ENCODE measurements at places on chromosomes 7 and 10. TPM values are rescaled to one million over a fixed set of nuclear protein-coding genes. Genes with fewer than 3 reads are reported as not detected.

DNA sequence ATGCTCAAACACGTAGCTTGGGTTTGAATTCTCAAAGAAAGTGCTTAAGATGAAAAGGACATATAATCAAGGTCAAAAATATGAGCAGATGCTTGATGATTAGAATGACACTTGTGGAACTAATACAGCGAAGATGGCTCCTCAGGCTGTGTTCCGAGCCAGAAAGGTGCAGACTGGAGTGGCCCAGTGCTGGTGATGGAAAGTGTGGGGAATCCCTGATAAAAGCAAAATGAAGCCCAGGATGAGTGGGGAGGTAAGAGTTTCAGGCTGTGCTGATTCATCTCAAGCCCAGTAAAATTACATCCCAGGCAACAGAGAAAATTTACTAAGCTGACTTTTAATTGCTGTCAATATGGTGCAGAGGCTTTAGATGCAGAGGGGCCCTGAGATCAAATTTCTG, 77.8 kb upstream of the IKZF1 start:
- no peak for DNase-seq

Gene PRKG1
- polyA plus RNA-seq, result 14.9 TPM

DNA sequence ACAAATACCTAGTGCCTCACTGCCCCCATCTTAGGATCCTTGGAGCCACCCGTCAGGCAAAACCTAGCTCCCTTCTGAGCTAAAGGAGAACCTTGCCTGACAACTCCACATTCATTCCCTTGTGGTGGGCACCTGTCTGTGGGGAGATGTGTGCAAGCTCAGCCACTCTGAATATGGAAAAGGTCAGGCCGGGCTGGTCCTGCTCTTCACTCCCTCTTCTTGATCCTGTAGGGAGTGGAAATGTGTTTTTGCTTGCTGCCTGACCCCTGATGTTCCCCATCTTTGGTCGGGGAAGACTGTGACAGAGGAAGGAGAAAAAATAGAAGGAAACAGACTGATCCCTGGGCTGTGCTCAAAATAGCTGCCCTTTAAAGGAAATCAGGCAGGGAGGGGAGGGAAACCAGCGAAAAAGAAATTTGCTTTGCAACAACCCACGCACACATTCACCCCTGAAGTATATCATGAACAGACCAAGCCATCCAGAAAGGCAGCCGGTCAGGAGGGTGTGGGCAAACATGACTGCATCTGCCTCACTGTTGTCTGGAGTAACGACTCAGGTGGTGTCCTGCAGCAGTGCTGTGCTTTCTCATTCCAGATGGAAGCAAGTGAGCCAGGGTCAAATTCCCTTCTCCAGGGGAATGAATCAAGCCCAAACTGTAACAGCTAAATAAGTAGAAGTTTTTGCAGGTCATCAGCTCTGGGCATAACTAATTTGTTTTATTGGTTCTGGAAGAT, 74.0 kb downstream of the SCRN1 start:
- DNase-seq, result peak; percentile 33

GRCh38 chr7:111605246-111605645, 43.0 kb upstream of the IMMP2L start:
- DNase-seq, result no peak

Gene EN2
- 0.03 TPM for polyA plus RNA-seq

DNA sequence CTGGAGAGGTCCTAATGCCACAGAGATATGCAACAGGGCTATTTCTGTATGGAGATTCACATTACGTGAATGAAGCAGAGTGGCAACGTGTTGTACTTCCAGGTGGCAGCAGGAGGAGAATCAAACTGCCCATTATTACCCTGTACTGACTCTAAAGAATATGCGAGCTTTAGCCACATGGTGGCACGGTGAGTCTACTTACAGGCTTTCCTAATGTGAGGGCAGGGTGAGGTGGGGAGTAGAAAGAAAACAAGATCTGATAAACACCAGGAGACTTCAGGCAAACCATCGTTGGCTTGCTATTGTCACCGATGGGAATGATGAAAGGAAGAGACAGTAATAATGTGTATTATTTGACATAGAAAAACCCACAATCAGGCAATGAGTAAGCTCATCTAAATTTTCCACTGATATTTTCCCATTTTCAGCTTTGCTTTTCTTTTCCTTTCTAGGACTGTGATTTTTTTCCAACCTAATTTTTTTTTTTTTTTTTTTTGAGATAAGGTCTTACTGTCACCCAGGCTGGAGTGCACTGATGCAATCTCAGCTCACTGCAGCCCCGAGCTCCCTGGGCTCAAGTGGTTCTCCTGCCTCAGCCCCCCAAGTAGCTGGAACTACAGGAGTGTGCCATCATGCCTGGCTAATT, 164.3 kb downstream of the BTAF1 start:
- DNase-seq, result peak; percentile 84

Gene RNF133
- 0.18 TPM for polyA plus RNA-seq

Gene EVX1
- polyA plus RNA-seq, result 0.07 TPM

DNA sequence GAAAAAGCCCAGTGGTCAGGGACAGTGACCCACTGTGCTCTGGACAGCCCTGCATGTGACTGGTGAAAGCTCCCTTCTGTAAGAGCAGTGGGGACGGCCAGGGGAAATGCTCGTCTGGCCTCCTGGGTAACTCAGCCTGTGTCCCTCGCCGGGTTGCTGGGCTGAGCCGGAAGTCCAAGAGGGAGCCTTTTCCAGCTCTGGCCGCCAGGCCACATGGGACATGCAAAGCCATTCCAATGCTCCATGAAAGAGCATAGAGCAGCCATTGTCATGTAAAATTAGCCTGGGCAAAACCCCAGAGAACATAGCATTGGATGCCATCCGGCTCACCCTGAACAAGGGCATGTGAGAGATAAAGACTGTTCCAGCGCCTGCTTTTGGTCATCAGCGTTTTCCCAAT, 64.9 kb upstream of the ADRB1 start:
- DNase-seq, result no peak

GRCh38 chr10:105210546-105210945, 569.5 kb downstream of the SORCS3 start:
- no peak for DNase-seq

Gene TEX36
- polyA plus RNA-seq, result not detected

DNA sequence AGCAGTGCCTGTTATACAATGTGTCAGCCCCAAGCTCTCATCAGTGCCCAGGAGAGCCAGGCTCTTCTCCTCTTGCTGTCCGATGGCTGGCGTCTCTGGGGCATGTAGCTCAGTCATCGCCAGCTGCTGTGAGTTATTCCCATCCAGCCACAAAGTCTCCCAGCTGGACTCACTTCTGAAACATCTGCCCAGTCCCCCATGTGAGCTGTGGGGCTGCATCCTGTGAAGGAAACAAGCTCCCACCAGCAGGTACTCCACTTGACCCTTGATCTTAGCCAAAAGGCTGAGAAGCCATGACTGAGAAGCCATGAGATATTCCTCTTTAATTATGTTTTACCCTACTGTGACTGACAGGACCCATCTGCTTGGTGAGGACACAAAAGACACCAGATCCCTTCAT, 212.7 kb upstream of the IGFBP3 start:
- no peak for DNase-seq

Gene PRLHR
- not detected for polyA plus RNA-seq

DNA sequence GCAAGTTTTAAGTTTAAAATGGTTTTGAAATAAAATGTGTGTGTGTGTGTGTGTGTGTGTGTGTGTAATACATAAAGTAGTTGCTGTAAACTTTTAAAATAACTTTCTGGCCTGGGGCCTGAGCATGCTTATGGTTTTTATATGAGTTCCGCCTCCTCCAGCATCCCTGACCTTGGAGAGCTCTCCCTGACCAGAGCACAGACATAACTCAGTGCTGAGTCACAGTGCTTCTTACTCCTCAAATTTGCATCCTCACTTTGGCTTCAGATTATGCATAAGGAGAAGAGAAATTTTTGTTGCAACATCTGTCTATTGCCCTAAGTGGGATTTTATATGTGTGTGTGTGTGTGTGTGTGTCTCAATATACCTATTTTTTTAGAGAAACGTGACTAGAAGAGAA, 200.8 kb downstream of the ELMO1 start:
- DNase-seq, result no peak

Gene HMX2
- polyA plus RNA-seq, result 0.75 TPM

Gene CALY
- polyA plus RNA-seq, result 0.12 TPM

Gene TMEM176B
- polyA plus RNA-seq, result 78.4 TPM

Gene EIF5AL1
- polyA plus RNA-seq, result 1.4 TPM

- no peak for DNase-seq
Observed at GRCh38 chr7:84857336-84857735, 329.5 kb downstream of the SEMA3D start.

Gene TMEM184A
- polyA plus RNA-seq, result 6.1 TPM

- DNase-seq, result no peak
Observed at GRCh38 chr10:30026578-30026977, 32.8 kb downstream of the JCAD start.

DNA sequence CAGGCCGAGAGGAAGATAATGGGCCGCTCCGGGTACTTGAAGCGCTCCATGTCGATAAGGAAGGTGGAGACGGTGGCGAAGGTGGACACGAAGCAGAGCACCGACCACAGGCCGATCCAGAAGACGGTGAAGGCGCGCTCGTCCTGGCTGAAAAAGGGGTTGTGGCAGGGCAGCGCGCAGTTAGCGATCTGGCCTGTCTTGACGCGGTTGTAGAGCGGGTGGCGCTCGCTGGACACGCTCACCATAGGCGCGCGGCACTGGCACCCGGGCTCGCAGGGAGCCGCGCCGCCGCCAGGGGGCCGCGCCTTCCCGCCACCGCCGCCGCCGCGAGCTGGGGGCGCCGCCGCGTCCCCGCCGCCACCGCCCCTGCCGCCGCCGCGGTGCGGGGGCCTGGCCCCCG, 1.6 kb downstream of the FZD8 start:
- no peak for DNase-seq

DNA sequence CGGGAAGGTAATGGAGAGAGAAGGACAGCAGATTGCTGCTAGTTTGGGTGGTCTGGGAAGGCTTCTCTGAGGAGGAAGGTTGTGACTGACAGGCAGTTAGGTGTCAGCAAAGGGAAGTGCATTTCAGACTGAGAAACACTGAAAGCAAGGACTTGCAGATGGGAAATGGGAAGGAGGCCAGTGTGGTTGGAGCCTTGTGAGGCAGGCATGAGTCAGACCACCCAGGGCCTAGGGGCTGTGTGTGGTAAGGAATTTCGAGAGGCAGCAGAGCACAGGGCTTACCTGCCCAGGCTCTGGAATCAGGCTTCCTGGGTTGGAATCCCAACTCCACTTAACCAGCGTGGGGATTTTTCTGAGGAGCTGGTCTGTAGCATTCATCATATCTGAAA, 53.5 kb downstream of the NRF1 start:
- no peak for DNase-seq

Gene NKX2-3
- not detected for polyA plus RNA-seq

Gene ZPBP
- polyA plus RNA-seq, result 0.90 TPM

DNA sequence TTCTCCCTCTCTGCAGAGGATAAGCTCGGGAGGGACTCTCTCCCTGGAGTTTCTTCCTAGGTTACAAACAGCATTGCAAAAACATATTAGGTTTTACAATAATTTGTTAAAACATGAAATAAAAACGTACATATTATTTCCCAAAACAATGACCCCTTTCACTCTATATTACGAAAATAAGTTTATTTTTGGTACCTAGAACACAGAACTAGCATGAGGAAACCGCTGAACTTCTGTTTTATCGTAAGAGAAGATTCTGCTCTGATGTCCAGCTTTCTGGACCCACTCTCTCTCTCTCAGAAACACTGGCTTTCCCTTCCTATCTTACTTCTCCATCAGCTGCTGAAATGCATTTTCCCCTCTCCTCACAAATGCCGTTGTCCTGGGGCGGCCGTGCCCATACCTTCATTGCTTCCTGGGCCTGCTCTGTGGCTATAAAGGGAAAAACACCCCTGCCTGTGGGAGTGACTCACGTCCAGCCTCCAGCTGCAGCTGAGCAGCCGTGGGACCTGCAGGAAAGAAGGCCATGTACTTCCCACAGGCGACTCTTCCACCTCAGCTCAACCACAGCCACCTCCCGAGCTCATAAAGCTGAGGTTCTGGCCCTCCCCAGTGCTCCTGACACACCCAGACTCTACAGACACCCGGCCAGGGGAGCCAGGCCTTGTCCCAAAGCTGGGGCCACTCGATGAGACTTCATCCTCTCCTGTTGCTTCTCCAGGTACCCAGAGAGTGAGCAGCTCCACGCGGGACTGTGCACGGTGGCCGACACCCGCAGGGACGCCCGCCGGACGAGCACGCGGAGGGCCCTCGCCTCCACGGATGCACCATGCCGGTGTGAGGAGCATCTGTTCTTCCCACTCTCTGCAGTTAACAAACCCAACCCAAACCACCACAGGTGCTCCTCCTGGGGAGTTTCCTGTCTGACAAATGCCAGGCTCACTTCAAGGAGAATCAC, 3.1 kb downstream of the GPER1 start:
- DNase-seq, result no peak

Gene MMD2
- polyA plus RNA-seq, result not detected

Gene MCM7
- 177 TPM for polyA plus RNA-seq

DNA sequence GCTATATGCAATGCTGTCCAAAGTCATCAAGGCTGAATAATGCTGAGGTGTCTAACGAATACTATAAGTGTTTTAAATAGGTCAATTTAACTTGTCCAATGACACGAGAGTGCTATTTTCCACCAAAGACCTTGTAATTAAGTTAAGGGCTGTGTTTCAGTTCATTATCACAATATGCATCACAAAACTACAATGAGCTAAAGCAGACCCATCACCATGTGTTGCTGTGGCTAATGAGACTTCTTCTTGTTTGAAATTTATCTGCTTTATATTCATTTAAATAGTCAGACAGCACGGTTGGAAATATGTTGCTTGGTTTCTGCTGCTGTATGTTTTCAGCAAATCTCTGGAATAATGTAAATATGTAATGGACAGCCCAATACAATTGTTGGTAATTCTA, 292.5 kb upstream of the VSTM2A start:
- DNase-seq, result no peak

DNA sequence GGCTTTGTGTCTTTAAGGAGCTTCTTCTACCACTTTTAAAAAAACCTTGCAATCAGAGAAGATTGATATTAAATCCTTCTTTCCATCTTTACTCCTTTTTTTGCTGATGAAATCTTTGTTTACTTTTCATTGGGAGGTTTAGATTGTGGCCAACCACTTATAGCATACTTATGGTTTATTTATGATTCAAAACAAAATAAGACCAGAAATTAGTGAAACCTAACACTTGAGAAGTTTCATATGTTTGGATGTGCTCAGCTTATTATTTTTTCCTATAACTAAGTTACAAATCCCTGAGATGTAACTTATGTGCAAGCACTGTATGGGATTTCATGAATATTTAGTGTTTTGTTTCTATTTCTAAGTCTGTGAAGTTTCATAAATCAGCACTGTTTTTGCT, 13.5 kb upstream of the PRPS1L1 start:
- DNase-seq, result peak; percentile 24

DNA sequence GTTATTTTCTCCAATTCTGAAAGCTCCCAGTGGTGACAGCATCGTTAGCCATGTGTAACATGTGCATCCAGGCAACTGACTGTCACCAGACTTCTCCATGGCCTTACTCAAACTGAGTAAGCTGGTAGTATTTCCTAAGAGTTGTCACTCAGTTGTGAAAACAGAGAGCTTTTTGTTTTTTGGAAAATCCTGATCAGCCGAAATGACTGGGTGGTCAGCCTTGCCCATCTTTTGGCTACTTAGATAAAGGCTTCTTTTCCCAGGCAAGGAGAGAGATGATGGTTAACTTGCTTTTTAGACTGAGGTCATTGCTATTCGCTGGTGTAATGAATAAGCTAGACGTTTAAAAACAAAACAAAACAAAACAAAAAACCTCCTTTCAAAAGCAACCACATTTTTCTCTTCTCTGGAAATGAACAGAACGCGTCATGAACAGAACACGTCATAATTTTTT, 159.5 kb upstream of the KLF14 start:
- DNase-seq, result no peak

GRCh38 chr7:42070068-42070467, 166.9 kb downstream of the GLI3 start:
- no peak for DNase-seq

Gene IL6
- polyA plus RNA-seq, result not detected

Measured in left kidney (tissue), 8 donors.